ENCODE measurements at places on chromosomes 11 and 22. TPM values are rescaled to one million over a fixed set of nuclear protein-coding genes. Genes with fewer than 3 reads are reported as not detected.

DNA sequence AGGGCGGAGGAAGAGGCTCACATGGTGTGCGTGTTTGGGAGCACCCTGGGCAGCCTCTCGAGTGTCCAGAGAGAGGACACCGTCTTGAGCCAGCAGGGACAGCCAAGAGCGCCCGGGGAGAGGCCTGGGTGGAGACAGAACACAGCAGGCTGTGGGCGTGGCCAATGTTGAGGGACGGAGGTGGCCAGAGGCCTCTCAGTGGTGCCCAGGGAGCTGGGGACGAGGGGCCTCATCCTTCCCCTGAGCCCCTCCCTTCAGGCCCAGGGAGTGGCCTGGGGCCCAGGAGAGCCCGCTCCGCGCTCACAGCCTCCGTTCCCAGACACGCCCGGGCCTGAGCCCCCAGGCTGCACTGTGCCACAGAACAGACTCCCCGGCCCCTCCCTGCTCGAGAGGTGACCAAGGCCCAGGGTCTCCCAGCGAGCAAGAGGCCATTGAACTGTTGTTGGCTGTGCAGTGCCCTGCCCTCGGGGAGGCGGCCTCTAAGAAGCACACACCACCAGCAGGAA is 48.4 kb downstream of the CDKN1C start:
- DNase-seq: no peak

DNA sequence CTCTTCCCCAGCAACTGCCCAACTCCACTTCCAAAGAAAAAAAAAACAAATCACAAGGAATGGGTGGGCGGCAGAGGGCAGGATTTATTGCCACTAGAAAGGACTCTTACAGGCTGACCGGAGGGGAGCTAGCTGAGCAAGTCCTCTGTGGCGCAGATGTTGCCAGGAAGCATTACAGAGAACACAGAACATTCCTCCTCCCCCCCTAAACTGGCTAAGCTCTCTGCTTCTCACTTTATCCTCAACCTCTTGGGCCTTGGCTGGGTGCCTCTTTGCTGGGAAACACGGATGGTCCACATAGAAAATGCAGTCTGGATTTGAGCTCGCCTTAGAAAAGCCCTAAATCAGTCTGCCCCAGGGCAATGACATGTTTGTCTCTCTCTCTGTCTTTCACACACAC is 12.6 kb upstream of the FJX1 start:
- no peak for DNase-seq

GRCh38 chr11:13008061-13008435 is 1.1 kb upstream of the RASSF10 start:
- DNase-seq: no peak

- DNase-seq: no peak
Measured at GRCh38 chr11:114125531-114125930, 66.0 kb downstream of the ZBTB16 start.

DNA sequence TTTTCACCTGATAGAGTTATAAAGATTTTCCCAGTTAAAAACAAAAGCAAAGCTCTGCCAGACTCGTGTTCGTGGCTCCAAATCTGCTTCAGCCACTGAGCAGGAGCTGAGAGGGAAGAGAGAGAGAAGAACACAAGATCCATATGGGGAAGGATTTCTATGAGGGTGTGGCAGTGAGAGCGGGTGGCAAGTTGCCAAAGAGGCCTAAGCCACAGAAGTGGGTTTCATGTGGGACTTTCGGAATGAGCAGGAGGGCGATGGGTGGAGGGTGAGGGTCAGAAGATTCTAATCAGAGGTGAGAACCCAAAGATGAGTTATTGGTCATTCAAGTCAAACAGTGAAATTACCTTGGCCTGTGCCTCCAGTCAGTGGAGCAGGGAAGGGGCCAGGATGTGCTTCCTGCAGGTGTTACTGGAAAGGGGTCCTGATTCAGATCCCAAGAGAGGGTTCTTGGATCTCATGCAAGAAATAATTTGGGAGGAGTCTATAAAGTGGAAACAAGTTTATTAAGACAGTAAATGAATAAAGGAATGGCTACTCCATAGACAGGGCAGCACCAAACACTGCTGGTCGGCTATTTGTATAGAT is 40.5 kb upstream of the TOP3B start:
- DNase-seq: no peak

DNA sequence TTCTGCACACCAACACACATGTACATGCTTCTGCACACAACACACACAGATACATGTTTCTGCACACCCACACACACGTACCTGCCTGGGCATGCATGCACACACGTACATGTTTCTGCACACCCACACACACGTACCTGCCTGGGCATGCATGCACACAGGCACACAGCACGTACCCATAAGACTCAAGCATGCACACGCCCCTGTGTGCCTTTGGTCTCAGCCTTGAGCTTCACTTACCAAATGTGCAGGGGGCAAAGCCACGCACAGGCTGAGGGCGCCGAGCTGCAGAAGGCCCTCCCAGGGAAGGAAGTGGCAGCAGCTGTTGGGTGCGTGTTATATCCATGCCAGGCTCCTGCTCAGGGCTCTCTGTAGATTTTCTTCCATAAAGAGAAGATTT is 34.7 kb upstream of the SMIM38 start:
- DNase-seq: no peak

Gene ALKBH8
- 6.7 TPM for polyA plus RNA-seq

- no peak for DNase-seq
Measured at GRCh38 chr11:33997584-33998251, 53.8 kb upstream of the CAPRIN1 start.

- no peak for DNase-seq
Measured at GRCh38 chr11:45275828-45276227, 10.3 kb downstream of the SYT13 start.

DNA sequence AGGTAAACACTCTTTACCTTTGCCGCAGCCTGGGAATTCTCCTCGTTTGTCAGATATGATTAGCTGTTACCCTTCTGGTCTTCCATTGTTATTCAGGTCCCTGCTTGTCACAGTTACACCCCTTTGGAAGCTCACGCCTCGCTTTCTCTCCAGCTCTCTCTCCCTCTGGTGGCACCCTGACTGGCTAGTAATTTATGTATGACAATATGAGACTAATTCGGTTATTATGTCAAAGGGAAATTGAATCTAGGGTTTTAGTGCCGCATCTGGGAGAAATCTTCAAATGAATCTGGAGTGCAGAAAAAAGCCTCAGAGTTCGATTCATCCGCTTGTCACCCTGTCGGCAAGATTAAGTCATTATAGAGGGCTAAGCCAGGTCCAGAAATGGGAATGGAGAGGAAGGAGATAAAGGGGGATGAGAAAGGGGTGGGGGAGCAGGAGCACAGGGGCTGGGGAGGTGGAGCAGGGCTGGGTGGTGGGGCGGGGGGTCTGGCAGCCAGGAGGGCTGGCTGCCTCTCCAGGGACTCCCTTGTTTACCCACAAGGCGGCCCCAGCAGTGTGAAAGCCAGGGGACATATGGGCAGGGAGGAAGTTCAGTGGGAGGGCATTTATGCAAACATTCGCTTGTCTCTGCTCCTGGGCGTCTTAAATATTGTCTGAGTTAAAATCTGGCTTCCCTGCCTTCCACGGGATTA is 179.0 kb upstream of the NECTIN1 start:
- DNase-seq: no peak

DNA sequence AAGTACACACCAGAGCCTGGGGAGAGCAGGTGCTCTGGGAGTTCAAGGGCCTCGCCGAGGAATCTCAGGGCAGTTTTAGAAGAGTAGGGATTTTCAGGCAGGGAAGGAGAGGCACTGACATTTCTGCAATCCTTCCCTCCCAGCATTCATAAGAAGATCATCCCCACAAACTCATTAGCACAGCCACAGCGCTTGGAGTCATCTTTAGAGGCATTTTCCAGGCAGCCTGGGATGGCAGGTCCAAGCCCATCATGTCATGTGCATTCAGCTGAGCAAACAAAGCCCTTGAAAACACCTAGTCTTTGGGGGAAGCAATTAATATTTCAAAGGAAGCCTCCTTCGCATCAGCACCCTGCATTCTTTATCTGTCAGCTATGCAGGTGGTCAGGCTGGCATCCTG is 43.8 kb downstream of the MAP6 start:
- DNase-seq: no peak

Gene DGAT2
- polyA plus RNA-seq: 5.8 TPM

Gene PRR33
- not detected for polyA plus RNA-seq

Gene CLDN5
- not detected for polyA plus RNA-seq

- DNase-seq: no peak
Measured at GRCh38 chr11:1925373-1926155, 6.1 kb downstream of the TNNT3 start.

- DNase-seq: no peak
Measured at GRCh38 chr11:119120639-119121007, 757 bp upstream of the HINFP start.

DNA sequence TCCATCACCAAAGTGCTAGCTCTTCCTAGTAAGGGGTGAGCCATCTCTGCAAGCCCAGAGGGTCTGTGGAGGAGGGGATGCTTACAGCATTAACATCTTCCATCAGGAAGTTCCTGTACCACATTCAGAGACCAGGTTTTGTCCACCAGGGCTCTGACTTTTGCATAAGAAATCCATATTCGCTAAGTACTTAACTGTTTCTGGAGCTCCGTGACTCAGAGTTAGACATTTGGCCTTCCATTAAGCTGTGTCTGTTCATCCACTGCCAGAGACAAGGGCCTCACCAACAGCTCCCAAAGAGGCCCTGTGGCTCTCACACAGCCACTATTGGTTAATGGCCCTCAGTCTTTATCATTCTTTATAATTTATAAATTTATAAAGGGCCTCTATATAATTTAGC is 144.6 kb downstream of the ADAMTS15 start:
- no peak for DNase-seq

GRCh38 chr11:14258221-14258935 is 100.6 kb downstream of the RRAS2 start:
- no peak for DNase-seq

GRCh38 chr11:120842195-120842594 is 181.7 kb upstream of the TBCEL start:
- no peak for DNase-seq

DNA sequence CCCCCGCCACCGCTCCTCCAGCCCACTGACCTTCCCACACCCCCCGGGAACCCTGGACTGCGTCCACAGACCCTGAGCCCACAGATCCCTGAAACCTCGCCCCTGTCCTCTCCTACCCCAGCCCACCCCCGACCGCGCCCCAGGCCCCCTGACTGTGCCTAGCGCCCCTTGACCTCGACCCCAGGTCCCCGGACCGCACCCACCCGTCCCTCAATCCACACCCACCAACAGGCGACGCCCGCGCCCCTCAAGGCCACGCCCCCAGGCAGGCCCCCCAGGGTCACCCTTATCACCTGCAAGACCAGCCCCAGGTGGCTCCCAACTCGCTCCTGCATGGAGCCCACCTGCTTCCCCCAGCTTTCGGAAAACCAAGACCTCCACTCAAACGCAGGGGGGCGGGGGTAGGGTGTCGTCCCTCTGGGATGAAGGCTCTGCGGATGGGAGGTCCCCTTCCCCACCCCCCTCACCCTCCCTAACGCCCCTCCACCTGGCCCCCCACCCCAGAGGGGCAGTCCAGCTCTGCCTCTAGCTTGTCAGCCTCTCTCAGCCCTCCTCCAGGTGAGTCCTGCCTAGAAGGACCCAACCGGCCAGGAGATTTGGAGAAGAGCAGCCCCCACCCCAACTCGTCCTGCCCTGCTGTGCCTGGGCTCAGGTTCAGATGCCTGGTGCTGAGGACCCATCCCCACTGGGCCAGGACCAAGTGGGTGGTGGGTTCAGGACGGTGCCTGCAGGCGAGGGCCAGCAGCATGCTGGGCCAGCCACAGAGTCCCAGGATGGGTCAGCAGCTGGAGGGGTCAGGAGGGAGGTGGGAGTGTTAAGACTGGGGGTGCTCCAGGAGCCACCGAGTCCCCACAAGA is 3.1 kb upstream of the IL17REL start:
- no peak for DNase-seq

- no peak for DNase-seq
Measured at GRCh38 chr11:45773786-45774655, 30.9 kb upstream of the SLC35C1 start.

- DNase-seq: no peak
Measured at GRCh38 chr11:113296447-113297205, 17.8 kb upstream of the TTC12 start.

Gene VPS11
- polyA plus RNA-seq: 35.7 TPM

GRCh38 chr22:23781065-23781464 is 5.7 kb upstream of the SMARCB1 start:
- DNase-seq: no peak

GRCh38 chr11:65026810-65027209 is 429 bp upstream of the SNX15 start:
- no peak for DNase-seq

Gene PHOX2A
- polyA plus RNA-seq: not detected

- DNase-seq: no peak
Measured at GRCh38 chr22:40056559-40056958, 61.8 kb downstream of the FAM83F start.

Gene CATSPERZ
- polyA plus RNA-seq: 0.39 TPM

DNA sequence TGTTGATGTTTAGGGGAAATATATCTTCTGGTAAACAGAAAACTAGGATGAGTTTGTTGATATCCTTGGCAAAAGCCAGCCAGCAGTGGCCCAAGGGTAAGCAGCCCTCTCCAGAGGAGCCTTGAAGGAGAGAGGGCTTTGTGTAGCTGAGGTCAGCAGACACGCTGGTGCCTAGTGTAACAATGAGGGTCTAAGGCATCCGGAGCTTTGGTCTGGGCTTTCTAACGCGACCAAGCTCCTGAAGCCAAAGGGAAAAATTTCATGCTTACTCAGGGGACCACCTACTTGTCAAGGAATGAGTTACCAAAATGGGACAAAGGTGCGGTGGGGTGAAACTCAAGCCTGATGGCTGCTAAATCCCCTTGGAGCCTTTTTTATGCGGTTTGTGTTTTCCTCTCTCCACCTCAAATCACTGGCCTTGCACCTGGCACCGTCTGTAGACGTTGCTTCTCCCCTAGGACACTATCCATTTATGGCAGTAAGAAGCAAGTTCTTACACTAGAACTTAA is 134.9 kb downstream of the DBX1 start:
- no peak for DNase-seq

Gene UPK3A
- polyA plus RNA-seq: not detected

GRCh38 chr11:27648840-27649239 is 51.4 kb downstream of the BDNF start:
- no peak for DNase-seq

Gene ART1
- not detected for polyA plus RNA-seq

DNA sequence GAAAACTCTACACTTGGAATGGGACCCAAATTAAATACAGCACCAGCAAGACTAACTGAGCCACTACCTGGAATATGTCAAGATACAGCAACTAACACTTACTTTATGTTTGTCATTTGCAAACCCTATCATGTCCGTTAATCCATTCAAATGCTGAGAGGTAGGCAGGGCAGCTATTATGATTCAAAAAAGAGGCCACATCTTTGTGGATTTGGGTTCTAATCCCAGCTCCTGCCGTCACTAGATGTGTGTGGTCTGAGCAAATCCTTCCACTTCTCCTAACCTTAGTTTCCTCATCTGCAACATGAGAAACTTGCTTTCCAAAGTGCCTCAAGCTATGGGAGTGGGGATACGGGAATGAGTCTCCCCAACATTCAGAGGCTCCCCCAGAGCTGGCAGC is 24.2 kb downstream of the FLI1 start:
- no peak for DNase-seq

- DNase-seq: no peak
Measured at GRCh38 chr22:36218648-36219193, 17.1 kb upstream of the APOL4 start.

Gene GLYAT
- polyA plus RNA-seq: not detected

Gene PVALB
- polyA plus RNA-seq: not detected

Gene KDM4E
- polyA plus RNA-seq: not detected

- DNase-seq: peak; percentile 36
Measured at GRCh38 chr11:34840736-34841386, 75.3 kb downstream of the APIP start.
